Pancreas (tissue), 10 donors: ENCODE measurements at places on chromosomes 2 and 18. TPM values are rescaled to one million over a fixed set of nuclear protein-coding genes. Genes with fewer than 3 reads are reported as not detected.

ELOA2 gene
- total RNA-seq, result not detected

DNA sequence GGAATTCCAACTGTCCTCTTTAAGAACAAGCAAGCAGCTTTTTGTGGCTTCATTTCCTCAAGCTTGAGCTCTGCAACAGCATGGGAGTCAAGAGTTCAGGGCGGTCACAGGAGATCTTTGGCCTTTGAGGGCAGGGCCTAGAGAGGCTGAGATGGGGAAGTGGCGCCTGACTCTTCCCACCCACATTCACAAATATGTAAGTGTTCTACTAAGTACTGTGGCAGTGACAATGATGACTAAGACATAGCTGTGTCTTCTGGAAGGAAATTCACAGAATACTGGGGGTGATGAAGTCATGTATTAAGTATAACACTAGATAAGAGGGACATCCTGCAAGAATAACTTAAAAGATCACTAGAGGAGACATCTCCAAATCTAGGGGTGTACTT, 15.0 kb downstream of the RND3 start:
- no peak overlapping the region for H3K4me3 ChIP-seq
- H3K27ac ChIP-seq, result no peak overlapping the region
- H3K4me1 ChIP-seq, result peaks cover 6% of the 10 kb centered on the region
- H3K27me3 ChIP-seq, result no peaks in the 10 kb centered on the region
- no peak for DNase-seq

- DNase-seq, result no peak
- no peaks in the 10 kb centered on the region for H3K4me1 ChIP-seq
- no peaks in the 10 kb centered on the region for H3K36me3 ChIP-seq
- H3K27ac ChIP-seq, result no peak overlapping the region
Observed at GRCh38 chr2:136874258-136874657, 108.9 kb downstream of the THSD7B start.

DNA sequence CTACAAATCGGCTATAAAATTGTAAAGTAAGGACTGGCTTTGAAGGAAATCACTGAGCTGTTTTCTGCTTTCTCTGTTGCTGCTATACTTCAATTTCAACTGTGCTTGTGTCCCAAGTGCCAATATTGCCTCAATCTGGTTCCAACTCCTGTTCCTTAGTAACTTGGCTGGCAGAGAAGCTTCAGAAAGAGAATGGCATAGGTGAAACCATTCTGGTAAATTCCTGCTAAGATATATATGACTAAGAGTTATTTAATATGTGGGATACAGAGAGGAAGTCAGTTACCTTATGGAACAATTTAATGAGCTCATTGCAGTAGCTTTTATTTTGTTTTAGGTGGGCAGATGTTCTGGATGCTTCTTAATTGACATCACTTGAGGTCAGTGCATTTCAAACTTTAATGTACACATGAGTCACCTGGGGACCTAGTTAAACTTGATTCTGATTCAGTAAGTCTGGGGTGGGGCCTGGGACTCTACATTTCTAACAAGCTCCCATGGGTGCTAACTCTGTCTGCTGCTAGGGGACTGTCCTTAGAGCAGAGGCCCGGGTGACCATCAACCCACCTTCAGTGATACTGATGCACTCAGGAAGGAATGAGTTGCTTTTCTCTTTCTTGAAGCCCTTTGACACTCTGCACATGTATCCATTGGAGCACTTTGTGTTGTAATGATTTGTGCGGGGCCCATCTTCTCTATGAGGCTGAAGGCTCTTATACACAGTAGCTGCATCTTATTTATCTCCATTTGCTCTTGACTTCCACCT, 47.6 kb downstream of the LIPG start:
- no peak for DNase-seq
- no peak overlapping the region for H3K4me3 ChIP-seq
- H3K36me3 ChIP-seq, result no peaks in the 10 kb centered on the region
- no peaks in the 10 kb centered on the region for H3K27me3 ChIP-seq

TMEM247 gene
- total RNA-seq, result not detected
